ENCODE measurements at places on chromosomes 7 and 10.
A peak's percentile ranks its signal among the peaks of the same experiment; 100 is the strongest.

- no peak for DNase-seq
- no peak overlapping the region for H3K27ac ChIP-seq
- no peaks in the 10 kb centered on the region for H3K27me3 ChIP-seq
- no peak overlapping the region for H3K4me3 ChIP-seq
Measured at GRCh38 chr10:77229704-77230103, 407.9 kb downstream of the KCNMA1 start.

DNA sequence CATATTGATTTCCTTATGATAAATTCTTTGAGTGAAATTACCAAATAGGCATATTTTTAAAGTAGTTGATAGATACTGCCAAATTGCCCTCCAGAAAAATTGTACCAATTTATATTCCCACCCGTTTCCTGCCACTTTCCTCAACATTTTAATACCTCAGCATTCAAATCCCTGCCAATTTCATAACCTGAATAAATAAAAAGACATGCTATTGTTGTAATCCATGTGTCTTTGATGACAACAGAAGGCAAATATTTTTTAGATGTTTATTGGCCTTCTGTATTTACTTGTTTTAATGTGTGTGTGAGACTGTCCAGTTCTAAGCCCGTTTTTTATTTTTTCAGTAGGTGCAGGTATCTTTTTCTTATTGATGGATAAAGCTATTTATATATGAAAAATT lies 71.7 kb downstream of the TEX36 start:
- no peaks in the 10 kb centered on the region for H3K36me3 ChIP-seq
- H3K27ac ChIP-seq, result no peak overlapping the region
- no peaks in the 10 kb centered on the region for H3K4me1 ChIP-seq
- no peak for DNase-seq

GRCh38 chr10:60799971-60800650 lies 21.8 kb downstream of the CDK1 start:
- H3K27ac ChIP-seq, result no peak overlapping the region
- peaks cover 4% of the 10 kb centered on the region for H3K4me1 ChIP-seq
- no peak overlapping the region for H3K4me3 ChIP-seq
- H3K27me3 ChIP-seq, result no peaks in the 10 kb centered on the region
- no peak for DNase-seq

DNA sequence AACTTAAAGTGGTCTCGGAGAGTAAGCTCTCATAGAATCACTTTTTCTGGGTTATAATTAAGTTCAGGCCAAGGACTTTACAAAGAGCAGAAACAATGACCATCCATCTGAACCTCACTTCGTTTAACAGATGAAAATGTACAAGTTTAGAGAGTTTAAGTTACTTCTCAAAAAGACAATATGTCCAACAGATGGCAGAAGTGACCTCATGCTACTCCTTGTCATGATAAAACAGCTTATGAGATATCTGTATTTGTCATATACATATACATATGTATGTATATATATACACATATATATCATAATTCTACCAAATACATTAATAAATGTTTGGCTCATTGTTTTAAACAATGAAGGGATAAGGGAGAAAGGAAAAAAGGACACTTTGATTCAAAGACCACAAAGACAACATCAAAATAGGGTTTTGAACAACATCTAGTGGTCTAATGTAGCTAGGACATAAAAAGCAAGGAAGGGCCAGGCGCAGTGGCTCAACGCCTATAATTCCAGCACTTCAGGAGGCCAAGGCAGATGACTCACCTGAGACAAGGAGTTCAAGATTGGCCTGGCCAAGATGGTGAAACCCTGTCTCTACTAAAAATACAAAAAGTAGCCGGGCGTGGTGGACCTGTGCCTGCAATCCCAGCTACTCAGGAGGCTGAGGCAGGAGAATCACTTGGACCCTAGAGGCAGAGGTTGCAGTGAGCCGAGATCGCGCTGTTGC lies 17.8 kb downstream of the NAPEPLD start:
- no peak overlapping the region for H3K4me3 ChIP-seq
- peaks cover 9% of the 10 kb centered on the region for H3K36me3 ChIP-seq
- no peaks in the 10 kb centered on the region for H3K27me3 ChIP-seq
- H3K4me1 ChIP-seq, result no peaks in the 10 kb centered on the region
- no peak overlapping the region for H3K27ac ChIP-seq
- DNase-seq, result no peak

- H3K27me3 ChIP-seq, result no peaks in the 10 kb centered on the region
- no peak for DNase-seq
- H3K4me3 ChIP-seq, result no peak overlapping the region
- no peaks in the 10 kb centered on the region for H3K36me3 ChIP-seq
Measured at GRCh38 chr10:59945590-59945989, 39.2 kb upstream of the CCDC6 start.

- no peaks in the 10 kb centered on the region for H3K27me3 ChIP-seq
- H3K36me3 ChIP-seq, result no peaks in the 10 kb centered on the region
- H3K27ac ChIP-seq, result no peak overlapping the region
- H3K4me1 ChIP-seq, result no peaks in the 10 kb centered on the region
- no peak overlapping the region for H3K4me3 ChIP-seq
Measured at GRCh38 chr10:36185097-36185496, 543.0 kb upstream of the FZD8 start.

- H3K27ac ChIP-seq, result no peak overlapping the region
- no peaks in the 10 kb centered on the region for H3K27me3 ChIP-seq
- no peak for DNase-seq
- H3K4me1 ChIP-seq, result no peaks in the 10 kb centered on the region
Measured at GRCh38 chr7:126211875-126212274, 1040.9 kb downstream of the GRM8 start.

DNA sequence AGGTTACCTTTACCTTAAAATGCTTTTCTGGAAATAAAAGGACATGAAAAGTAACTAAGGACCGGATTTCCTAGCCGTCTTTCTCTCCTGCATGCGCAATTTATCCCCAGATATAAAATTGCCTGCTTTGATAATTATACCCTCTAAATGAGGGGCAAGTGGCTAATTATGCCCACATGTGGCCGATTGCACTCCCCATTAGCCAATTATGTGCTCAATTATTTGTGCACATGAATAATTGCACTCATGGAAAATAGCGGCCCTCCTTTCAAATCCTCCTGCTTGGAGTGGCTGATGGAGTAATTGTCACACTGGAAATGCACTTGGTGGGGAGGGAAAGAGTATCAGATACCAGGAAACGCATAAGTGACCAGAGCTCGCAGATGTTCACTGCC lies 66.4 kb upstream of the ATRNL1 start:
- no peak overlapping the region for H3K27ac ChIP-seq
- DNase-seq, result no peak
- no peaks in the 10 kb centered on the region for H3K4me1 ChIP-seq
- no peaks in the 10 kb centered on the region for H3K36me3 ChIP-seq

DNA sequence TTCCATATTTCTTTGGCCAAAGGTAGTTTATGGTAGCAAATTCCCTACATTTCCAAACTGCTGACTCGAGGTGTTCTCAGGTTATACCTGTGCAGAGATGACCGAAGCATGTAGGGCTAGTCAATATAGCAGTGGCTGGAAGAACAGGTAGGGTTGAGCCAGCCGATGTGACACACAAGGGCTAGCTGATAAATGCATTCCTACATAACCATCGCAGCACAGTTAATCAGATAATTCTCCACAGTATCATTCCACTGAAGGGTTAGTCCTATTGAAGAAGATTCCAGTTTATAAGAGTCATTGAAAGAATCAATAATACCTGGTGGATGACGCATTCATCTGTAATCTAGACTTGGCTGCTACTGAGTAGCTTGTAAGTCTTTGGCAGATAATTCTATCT lies 220.0 kb downstream of the KIF20B start:
- H3K27me3 ChIP-seq, result no peaks in the 10 kb centered on the region
- H3K4me3 ChIP-seq, result no peak overlapping the region
- no peak for DNase-seq
- no peaks in the 10 kb centered on the region for H3K36me3 ChIP-seq
- H3K27ac ChIP-seq, result no peak overlapping the region

DNA sequence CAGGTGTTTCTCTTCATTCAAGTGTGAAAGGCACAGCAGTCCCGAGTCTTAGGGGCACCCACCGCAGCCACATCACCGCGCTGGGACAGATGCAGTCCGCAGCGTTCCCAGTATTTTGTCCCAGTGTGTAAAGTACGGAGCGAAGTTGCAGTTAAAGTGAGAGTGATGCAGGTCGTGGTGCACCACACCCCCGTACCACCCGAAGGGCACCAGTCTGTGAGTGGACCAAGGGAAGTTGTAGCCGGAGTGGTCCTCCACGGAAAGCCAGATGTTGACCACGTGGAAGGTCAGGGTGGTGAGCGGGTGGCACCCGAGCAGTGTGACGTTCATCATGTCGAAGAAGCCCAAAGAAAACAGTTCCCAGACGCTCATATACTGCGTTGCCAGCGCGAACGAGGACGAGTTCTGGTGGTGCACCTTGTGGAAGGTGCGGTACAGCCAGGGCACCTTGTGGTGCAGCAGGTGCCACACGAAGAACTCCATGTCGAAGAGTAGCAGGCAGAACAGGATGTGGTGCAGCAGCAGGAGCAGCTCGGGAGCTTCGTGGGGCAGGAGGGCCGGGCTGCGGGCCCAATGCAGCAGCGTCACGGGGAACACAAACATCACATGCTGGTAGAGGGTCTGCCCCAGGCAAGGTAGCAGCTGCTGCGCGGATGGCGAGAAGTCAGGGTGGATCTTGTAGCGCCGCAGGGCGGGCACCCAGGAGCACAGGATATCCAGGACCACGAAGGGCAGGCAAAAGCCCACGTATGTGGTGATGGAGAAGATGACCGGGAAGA lies 526 bp downstream of the CH25H start:
- peaks cover 11% of the 10 kb centered on the region for H3K4me1 ChIP-seq
- H3K36me3 ChIP-seq, result no peaks in the 10 kb centered on the region
- peak; percentile 8 for DNase-seq

- H3K27ac ChIP-seq, result no peak overlapping the region
- no peaks in the 10 kb centered on the region for H3K4me1 ChIP-seq
Measured at GRCh38 chr7:155744971-155745683, 67.1 kb downstream of the SHH start.

All from cardiac muscle cell (in vitro differentiated cells and primary cell).